Activated T-cell treated with anti-CD3 and anti-CD28 coated beads for 4 hours (primary cell): ENCODE measurements at places on chromosomes 5 and 9.

DNA sequence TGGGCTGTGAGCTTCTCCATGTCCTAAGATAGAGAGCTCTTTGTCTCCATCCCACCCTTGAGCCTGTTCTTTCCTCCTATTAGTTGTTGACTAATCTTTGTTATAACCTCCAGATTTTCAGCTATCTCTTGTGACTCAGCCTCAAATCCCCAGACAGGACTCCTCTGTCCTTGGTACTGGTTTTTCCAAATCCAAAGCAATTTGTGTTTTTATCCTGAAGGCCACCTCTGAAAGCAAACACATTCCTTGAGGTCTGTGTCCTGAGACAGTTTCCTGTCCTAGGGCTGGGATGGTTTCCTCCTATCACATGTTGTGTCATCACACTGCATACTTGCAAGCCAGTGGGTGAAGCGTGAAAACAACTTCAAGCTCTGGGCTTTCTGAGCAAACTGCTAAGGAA lies 8.5 kb downstream of the TNC start:
- DNase-seq = no peak

DNA sequence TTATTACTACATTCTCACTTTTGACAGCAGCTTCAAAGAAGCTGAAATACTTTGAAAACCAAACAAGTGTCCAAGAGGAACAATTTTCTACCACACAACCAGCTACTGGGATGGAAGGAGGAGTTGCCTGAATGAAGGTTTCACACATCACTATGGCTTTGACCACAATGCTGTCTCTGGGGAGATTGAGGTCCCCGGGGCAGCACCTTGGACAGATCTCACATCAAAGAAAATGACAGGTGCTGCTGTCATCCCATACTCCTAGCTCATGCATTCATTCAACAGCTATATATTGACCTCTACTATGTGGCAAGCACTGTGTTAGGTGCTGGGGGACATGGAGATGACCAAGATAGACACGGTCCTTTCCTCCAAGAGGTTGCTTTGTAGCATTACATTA lies 233.2 kb upstream of the RASEF start:
- no peak for DNase-seq

DNA sequence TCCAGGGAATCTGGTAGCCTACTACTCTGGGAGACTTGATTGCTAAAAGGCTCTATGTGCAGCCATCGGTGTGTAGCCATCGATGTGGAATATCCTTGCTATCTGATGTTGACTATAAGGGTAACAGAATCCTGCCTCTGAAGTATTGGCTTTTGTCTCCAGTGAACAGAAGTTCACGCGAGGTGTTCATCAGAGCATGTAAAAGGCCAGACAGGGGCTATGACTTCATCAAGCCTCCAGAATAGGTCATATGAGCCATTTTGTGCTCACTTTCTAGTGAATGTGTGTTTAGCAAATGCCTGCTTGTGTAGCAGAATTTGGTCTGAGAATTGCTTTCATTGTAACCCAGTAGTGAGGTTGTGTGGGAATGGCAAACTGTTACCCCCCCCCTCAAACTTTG lies 66.8 kb upstream of the RAD23B start:
- no peak for DNase-seq

DNA sequence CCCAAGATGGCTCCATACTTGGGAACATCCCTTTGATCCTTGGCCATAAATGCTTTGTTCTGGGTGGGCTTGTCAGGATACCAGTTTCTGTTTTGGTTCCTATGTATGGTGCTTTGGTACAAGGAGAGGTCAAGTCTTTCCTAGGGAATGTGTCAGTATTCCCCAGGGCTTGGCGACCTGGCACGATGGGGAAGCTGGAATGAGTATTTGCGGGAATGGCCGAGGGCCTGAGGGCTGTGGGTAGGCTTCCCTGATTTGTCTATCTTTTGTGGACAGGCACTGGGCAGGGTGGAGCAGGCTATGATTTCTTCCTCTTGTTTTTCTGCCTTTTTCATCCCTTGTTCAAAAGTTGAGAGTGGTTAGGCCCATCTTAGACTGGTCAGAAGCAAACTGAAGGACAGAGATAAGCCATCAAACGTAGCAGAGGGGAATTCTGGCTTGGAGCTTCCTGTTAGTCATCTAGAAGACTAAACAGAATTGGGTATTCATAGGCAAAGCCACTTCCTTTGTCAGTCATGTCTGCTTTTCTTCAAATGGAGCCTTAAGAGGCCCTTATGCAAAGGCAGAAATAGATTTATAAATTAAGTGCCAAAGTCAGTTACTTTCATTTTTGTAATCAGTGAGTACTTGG lies 13.7 kb downstream of the DOCK2 start:
- DNase-seq = no peak

DNA sequence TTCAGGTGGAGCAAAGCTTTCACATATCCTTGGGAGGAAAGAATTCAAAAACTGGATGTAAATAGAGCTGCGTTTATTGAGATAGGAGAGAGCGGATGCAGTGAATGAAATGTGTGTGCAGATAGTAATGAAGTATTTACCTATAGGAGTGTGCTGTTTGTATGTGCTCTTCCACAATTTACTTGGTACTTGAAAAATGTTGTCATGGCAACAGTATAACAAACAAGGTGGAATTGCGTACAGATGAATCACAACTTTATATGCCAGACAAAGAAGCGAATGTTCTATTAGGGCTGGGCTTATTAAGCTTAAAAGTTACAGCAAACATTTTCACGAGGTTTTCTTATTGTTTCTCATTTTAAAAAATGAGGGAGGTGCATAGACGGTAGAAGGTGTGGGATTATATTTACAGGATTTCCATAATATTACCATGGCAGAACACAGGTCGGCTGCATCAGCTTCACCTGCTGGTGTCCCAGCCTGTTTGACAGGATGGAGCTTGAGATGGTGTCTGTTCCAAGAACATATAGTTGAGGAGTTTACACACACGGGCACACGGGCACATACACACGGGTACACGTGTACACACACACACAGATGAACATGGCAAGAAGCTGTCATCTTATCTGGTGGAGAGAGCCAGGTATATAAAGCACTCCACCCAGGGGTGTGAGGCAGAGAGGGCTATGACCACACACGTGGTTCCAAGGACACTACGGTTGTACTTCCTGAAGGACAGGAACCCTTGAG lies 155.7 kb downstream of the RMI1 start:
- DNase-seq = no peak

GRCh38 chr5:395921-396530 lies 47.0 kb upstream of the EXOC3 start:
- no peak for DNase-seq

GRCh38 chr9:131419026-131419614 lies 25.2 kb downstream of the PRRC2B start:
- no peak for DNase-seq

DNA sequence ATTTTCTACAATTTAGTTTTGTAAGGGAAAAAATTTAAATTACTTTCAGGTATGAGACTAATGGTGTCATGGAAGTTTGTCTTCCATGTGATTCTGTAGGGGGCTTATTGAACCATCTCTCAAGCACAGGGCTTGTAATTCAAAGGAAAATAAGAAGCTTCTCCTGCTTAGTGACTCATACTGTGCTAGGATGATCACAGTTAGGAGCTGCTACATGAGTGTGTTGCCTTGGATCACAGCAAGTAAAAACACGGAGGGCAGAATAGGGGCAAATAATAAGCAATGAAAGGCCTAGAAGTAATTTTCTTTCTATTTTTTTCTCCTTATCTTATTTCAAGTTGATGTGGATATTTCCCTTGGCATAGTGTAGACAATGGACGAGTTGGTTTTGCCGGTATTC lies 28.9 kb downstream of the TMEM167A start:
- no peak for DNase-seq

DNA sequence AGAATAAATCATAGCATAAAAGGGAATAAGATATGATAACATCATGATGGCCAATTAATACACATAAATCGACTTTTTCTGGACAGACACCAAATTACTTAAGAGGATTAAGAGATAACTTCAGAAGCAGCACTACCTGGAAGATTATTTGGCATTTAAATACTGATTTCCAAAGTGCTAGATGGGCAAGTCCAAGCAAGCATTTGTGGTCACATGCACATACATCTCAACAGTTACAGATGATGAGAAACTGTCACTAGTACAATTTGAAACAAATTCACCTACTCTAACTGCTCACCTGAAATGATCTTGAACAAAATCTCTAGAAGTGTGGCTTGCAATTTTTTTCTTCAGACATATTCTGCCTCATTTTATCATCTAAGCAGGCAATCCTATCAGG lies 26.8 kb upstream of the RASGEF1C start:
- no peak for DNase-seq

DNA sequence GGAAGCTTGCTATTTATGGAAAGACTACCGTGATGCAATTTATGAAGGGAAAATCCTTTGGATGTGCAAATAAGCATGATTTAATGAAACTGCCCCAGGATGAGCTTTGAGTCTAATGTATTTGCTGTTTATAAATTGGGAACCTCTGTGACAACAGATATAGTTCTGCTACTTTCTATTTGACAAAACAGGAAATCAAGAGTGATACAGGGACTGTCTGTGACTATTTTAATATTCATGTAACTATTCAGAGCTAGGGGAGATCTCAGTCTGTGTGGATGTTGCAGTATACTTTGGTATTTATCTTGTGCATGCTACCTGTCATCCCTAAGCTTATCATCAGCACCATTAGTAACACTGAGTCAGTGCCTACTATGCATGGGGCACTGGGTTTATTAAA lies 132.1 kb downstream of the PDZD2 start:
- no peak for DNase-seq

GRCh38 chr5:107948377-107948776 lies 277.6 kb upstream of the EFNA5 start:
- no peak for DNase-seq

DNA sequence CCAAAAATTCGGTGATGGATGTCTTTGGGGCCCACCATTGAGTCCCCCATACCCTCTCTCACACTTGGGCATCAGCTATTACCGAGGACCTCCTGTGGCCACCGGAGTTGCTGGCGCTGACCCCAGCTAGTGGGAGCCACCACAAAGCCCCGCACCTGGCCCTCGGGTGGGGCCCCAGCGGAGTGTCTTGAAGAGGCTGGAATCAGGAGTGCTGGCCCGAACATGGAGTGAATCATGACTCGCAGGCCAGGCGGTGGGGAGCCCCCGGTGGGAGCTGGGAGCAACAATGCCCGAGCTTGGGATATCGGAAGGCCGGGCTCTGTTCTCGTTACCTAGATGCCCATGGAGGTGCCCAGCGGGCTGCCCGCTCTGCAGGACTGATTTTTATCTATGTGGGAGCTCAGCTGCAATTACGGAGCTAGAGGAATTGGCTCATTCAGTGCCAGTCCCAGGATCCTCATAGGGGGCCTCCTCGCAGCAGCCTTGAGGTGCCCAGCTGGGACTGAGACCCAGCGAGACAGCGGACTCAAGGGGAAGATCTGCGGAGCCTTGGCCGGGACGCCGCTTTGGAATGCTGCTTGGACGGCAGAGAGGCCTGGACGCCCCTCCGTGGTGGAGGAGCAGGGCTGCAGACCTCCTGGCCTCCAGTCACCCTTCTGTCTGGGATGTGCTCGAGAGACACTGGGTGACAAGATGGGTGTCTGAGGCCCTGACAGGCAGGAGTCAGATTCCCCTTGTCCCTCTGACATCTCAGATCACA lies 70.8 kb downstream of the PSMB7 start:
- DNase-seq = no peak

DNA sequence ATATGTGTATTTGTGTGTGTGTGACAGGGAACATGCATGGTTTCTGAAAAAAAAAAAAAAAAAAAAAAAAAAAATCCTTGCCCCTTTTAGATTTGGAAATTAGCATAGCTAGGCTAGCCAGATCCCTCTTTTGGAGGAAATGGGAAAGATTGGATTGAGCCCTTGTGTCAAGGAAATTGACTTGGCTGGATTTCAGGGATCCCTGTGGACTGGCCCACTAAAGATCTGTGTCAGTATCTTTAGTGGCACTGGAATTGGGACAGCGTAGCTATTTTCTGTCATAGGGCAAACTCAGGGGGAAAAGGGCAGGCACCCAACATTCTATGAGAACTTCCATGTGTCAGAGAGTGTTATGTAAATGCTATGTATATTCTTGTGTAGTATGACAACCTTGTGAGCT lies 35.4 kb downstream of the SH3GL2 start:
- no peak for DNase-seq

DNA sequence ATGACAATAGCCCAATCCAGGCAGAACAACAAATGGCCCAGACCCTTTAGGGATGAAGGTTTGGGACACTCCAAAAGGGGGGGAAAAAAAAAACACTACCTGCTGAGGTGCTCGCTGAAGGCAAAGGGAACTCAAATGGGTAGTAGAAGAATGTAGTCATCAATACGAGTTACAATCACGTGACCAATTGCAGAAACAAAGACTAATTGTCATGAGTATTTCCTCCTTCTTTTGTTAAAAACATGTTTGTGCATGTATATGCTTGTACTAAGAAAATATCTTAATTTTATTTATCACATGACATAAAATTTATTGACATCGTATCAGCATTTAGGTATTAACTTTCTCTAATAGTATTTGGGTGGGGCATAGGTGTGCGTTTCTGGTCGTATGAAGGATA lies 743.5 kb downstream of the DNAH5 start:
- no peak for DNase-seq

GRCh38 chr5:112514111-112514510 lies 95.0 kb upstream of the EPB41L4A start:
- DNase-seq = no peak

- DNase-seq = no peak
Measured at GRCh38 chr5:180620014-180620413, 28.7 kb upstream of the SCGB3A1 start.

- DNase-seq = no peak
Measured at GRCh38 chr9:14741369-14741768, 18.8 kb upstream of the CER1 start.

GRCh38 chr9:124853605-124854143 lies 414 bp downstream of the WDR38 start:
- no peak for DNase-seq

DNA sequence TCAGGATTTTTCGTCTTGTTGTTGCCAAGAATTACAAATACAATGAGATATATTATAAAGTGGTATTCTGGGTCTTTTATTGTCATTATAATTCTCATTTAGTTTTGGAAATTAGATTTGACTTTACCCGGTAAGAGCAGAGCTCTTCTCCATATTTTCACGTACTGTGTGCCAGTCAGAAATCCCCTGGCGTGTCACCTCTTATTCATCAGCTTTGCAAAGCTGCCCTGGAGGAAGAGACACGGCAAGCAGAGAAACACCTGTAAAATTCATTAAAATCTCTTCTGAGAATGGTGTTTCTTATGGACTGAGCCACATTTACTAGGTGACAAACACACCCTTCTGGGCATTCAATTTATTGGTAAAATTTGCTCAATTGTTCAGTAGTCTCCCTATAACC lies 440.4 kb downstream of the HINT1 start:
- DNase-seq = no peak
